CD4-positive, alpha-beta memory T cell (primary cell): ENCODE measurements at places on chromosomes 12 and 14. TPM values are rescaled to one million over a fixed set of nuclear protein-coding genes. Genes with fewer than 3 reads are reported as not detected.

LRTM2 gene
- total RNA-seq, result not detected

IKZF4 gene
- total RNA-seq, result 7.9 TPM

SDSL gene
- total RNA-seq, result 0.67 TPM

FGF23 gene
- total RNA-seq, result not detected

CD163 gene
- 10.0 TPM for total RNA-seq

PLCZ1 gene
- total RNA-seq, result not detected

AQP6 gene
- total RNA-seq, result not detected

ARHGAP9 gene
- total RNA-seq, result 266 TPM

ZBTB42 gene
- 12.3 TPM for total RNA-seq

MYH6 gene
- total RNA-seq, result not detected

SYNE3 gene
- 52.2 TPM for total RNA-seq

SMIM10L1 gene
- 11.6 TPM for total RNA-seq

SERPINA10 gene
- total RNA-seq, result not detected

ZFHX2 gene
- 0.36 TPM for total RNA-seq

CCDC88C gene
- total RNA-seq, result 293 TPM
